ENCODE measurements at places on chromosomes 12 and 14.

- no peak for DNase-seq
Measured at GRCh38 chr12:22262309-22262708, 72.2 kb downstream of the ST8SIA1 start.

DNA sequence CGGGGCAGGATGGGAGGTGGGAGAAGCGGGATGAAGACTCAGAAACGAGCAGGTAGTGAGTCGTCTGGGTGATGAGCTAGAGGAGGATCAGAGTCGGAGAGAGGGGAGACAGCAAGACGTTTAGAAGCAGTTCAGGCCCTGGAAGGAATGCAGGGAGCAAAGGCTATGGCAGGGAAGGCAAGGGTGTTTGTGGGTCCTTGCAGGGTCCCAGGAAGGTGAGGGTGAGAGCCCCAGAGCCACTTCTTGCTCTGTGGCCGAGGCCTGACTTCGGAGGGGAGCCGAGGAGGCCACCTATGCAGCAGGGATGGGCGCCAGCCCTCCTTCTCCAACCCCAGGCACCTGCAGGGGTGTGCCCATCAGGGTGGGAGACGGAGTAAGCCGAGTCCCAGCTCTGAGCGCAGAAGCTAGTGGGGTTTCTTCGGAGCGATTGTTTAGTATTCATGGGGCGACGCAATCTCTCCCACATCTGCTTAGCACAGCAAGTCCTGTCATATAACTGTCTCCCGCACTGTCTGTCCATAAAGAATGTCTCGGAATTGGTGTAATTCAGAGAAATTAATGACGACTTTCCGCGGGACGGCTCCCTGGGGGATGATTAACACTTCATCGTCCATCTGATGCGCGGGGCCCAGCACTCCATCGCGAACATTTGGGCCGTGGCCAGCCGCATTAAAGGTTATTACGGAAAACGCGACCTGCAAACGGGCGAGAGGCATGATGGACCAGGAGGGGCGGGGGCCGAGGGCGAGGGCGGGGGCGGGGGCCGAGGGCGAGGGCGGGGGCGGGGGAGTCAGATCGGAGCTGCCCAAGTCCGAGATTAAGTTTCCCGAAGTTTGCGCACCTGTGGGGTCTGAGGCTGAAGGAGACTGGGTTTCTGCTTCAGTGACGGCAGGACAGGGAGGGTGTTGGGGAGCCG lies 12.2 kb upstream of the CALCOCO1 start:
- no peak for DNase-seq

DNA sequence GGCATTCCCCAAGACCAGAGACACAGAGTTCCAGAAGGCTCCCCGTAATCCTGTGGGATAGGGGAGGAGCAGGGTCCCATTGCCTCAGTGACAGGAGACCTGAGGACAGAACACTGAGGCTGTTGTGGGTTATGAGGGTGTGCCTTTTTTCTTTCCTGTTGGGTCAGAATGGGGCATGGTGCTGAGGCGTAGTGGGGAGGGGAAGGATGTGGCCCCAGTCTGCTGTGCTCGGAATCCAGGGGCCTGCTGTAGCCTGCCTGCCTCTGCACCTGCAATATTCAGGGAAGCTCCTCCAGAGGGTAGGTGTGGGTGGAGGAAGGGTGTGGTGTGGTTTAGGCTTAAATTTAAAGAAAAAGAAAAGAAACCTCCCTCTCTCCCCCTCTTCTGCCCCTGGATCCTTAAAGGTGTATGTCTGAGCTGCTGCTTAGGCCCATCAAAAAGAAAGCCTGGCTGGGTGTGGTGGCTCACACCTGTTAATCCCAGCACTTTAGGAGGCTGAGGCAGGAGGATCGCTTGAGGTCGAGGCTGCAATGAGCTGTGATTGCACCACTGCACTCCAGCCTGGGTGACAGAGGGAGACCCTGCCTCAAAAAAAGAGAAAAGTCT lies 18.7 kb downstream of the PLEKHG3 start:
- DNase-seq: no peak

GRCh38 chr12:46725332-46725731 lies 100.5 kb downstream of the SLC38A4 start:
- no peak for DNase-seq

DNA sequence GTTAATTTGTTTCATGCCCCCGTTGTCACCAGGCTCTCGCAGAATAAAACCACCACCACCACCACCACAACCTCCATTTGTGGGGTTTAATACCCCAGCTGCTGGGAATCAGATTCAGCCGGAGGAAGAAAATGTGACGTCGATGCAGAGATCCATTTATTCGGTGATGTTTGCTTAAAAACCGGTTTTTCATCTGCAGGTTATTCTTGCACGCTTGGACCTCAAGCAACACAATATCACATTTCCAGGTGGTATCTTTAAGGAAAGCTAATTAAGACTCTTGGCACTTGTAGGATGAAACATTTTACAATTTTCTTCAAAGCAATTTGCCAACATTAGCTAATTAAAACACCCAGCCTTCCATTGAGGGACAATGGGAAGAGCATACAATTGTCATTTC lies 39.8 kb downstream of the SPRING1 start:
- DNase-seq: no peak

GRCh38 chr12:30973175-30973574 lies 46.6 kb downstream of the TSPAN11 start:
- DNase-seq: no peak

Data from hematopoietic multipotent progenitor cell treated with erythropoietin and hydrocortisone succinate and interleukin-3 and kit ligand, for 8 days (in vitro differentiated cells).